T-helper 1 cell (primary cell): ENCODE measurements at places on chromosomes 7 and 10.

- no peak for DNase-seq
Measured at GRCh38 chr7:105098863-105099515, 85.0 kb downstream of the KMT2E start.

DNA sequence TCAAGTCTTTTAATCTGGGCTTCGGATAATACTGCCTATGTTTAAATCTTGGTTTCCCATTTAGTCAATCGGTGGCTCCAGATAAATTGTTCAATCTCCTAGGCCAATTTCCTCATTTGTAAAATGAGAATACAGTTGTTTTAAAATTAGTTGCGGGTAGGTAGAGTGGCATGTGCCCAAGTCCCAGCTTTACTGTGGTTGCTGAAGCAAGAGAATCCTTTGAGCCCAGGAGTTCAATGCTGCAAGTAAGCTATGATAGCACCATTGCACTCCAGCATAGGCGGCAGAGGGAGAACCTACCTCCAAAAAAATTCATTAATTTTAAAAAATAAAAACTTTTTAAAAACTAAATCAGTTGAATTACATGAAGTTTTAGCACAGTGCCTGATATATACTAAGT, 7.3 kb downstream of the RNF216 start:
- DNase-seq, result no peak

- DNase-seq, result no peak
Measured at GRCh38 chr10:105656856-105657255, 1015.8 kb downstream of the SORCS3 start.

GRCh38 chr10:27742195-27743011, 3.2 kb downstream of the MKX start:
- peak; percentile 91 for DNase-seq

DNA sequence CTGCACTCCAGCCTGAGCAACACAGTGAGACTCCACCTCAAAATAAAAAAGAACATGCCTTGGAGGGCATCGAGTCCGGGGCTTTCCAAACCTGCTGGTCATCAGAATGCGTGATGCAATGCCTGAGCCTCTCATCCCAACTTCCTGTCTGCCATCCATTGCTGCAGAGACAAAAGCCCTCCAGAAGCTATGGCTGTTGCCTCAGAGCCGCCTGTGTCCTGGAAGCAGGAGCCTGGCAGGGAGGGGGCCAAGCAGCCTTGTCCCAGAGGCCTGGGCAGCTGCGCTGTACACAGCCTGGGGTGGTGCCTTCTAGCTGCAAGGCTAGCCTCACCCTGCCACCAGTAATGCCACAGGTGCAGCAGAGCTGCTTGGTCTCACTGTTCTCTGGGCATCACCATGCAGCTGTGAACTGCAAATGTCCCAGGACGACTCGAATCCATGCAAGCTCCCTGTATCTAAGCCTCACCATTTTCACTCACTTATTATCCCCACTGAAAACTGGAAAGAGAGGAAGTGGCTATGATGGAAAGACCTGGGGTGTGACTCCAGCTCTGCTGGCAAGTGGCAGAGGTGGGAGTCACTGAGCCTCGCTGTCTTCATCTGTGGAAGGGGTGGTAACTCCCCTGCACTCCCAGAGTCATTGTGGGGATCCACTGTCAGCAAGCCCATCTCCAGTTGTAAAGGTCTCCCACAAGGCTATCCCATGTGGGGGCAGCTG, 7.0 kb downstream of the ALOX5 start:
- no peak for DNase-seq

DNA sequence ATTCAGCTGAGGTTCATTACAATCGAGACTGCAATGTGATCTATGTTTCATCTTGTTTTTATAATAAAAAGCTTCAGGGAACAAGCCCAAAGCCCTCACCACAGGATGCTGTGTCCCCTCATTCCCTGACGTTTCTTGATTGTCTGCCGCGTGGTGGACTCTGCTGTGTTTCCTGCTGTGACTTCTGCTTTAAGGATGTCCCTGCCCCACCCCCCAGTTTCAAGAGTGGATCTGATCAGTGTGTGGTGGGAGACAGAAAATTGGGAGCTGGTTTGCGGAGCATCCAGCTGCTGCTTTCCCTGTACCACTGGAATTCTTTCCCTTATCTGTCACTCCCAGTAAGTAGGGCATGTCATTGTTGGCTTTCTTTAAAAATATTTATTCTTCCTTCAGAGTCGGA, 86.2 kb downstream of the CREM start:
- DNase-seq, result no peak

GRCh38 chr10:115857856-115858255, 415.1 kb downstream of the GFRA1 start:
- no peak for DNase-seq

GRCh38 chr7:134514663-134515062, 12.7 kb upstream of the AKR1B10 start:
- DNase-seq, result no peak
